NCI-H82 (cell line): ENCODE measurements at places on chromosomes 12 and 14.

DNA sequence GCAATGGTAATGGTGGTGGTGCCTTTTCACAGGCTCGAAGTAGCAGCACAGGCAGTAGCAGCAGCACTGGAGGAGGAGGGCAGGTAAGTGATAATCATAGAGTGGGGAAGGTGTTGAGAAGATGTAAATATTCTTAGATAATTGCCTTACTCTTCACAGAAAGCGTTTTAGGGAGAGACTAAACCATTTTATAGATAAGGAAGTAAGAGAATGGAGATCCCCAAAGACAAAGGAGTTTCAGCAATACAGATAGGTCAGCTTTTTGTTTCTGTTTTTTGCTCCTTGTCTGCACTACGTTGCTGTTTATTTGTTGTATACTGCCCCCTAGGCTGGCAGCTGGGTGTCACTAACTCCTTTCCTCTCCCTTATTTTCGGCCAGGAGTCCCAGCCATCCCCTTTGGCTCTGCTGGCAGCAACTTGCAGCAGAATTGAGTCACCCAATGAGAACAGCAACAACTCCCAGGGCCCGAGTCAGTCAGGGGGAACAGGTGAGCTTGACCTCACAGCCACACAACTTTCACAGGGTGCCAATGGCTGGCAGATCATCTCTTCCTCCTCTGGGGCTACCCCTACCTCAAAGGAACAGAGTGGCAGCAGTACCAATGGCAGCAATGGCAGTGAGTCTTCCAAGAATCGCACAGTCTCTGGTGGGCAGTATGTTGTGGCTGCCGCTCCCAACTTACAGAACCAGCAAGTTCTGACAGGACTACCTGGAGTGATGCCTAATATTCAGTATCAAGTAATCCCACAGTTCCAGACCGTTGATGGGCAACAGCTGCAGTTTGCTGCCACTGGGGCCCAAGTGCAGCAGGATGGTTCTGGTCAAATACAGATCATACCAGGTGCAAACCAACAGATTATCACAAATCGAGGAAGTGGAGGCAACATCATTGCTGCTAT lies 2.0 kb downstream of the SP1 start:
- DNase-seq: peak; percentile 62

- no peak for DNase-seq
These were observed at the start of gene CD4 for GRCh38 chr12:6788972-6789924. Gene CD4, plus strand, starts transcription at chr12:6789528. Its CDS starts 10,611 bp downstream, at chr12:6800139.

GRCh38 chr12:122789637-122790036 lies 15.3 kb downstream of the CCDC62 start:
- DNase-seq: peak; percentile 86

- peak; percentile 49 for DNase-seq
These were observed at the start of gene GALNT6 for GRCh38 chr12:51391283-51392123. Gene GALNT6, minus strand, starts transcription at chr12:51391406. Its CDS starts 11,625 bp downstream, at chr12:51379781.

GRCh38 chr14:54682578-54682977 lies 115.7 kb downstream of the SAMD4A start:
- no peak for DNase-seq
